ENCODE measurements at places on chromosomes 5 and 9. TPM values are rescaled to one million over a fixed set of nuclear protein-coding genes. Genes with fewer than 3 reads are reported as not detected.

GRCh38 chr5:98791898-98792580 is 18.6 kb downstream of the RGMB start:
- DNase-seq: no peak

GRCh38 chr5:179623003-179623905 is at the start of gene HNRNPH1:
HNRNPH1 (minus strand) TSS chr5:179623671; CDS start chr5:179623133, 538 bp downstream.
- DNase-seq: peak; percentile 100

DNA sequence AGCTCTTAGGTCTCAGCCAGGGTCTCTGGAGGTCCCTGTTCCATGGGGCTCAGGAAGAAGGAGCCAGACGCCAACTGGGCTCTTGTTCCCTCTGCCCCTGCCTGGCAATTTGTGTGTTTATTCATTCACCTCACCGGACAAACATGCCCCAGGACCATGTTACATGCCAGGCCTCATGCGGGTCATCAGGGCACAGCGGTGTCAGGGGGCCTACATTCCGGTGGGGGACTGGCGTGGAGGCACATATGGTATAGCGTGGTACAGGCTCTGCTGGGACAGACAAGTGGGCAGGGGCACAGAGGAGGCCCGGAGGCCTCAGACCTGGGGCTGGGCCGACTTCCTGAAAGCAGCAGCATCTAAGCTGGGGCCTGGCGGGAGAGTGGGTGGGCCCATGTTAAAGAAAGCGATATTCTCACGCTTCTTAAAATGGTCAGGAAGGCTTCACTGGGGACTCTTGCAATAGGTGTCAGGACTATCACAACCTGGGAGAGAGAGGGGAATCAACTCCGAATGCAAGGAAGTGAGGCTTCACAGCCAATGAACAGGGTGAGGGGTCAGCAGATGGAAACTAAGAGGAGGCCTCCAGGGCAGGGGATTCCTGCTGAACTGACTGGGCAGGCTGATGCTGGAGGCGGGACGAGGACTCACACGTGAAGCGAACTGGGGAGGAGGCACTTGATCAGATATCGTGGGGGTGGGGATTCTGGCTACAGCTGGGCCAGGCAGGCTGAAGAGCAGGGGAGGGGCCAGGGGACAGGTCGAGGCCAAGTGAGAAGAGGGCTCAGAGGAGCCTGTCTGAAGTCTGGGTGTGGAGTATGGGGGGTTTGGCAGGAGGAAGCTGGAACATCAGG is 41.9 kb downstream of the NCS1 start:
- no peak for DNase-seq

DNA sequence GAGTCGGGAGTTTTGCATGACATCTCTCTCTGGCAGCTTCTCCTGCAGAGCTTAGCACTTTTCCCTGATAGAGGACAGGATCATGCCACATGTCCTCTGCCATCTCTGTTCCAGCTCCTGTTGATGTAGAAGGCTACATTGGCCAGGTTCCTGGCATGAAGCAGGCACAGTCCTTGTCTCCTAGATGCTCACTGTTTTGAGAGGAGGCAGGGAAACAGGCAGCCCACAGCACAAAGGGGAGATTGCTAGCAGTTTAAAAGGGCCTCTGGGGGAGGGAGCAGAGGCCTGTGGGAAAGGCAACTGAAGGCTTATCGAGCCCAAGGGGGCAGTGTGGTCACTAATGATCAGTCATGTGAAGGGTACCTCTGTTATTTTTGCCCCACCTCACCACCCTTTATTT is 10.7 kb downstream of the ARHGAP26 start:
- DNase-seq: no peak

DNA sequence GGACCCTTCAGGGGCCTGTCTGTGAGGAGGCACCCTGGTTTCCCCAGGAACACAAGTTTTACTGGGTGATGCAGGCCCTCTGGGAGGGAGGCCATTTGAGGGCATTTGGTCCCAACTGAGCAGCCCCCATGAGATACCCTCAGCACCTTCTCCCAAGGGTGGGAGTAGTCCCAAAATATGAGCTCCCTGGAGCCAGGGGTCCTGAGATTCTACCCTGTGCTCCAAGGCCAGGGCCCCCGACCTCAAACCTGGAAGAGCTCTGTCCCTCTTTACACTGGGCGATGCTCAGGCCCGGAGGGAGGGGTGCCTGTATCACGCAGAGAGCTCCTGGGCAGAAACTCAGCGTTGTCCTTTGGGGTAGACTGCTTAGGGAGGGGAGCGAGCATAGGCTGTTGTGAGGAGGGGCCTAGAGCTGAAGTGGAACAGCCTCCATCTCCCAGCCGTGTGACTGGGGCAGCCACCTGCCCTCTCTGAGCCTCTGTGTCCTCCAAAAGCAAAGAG is 64.0 kb upstream of the SYNPO start:
- no peak for DNase-seq

- DNase-seq: no peak
These were observed 268.8 kb upstream of the RFX3 start for GRCh38 chr9:3794635-3795034.

GRCh38 chr9:82722561-82722960 is 340.4 kb downstream of the RASEF start:
- DNase-seq: no peak

- DNase-seq: no peak
These were observed 33.8 kb upstream of the TXNDC8 start for GRCh38 chr9:110371411-110372007.

DNA sequence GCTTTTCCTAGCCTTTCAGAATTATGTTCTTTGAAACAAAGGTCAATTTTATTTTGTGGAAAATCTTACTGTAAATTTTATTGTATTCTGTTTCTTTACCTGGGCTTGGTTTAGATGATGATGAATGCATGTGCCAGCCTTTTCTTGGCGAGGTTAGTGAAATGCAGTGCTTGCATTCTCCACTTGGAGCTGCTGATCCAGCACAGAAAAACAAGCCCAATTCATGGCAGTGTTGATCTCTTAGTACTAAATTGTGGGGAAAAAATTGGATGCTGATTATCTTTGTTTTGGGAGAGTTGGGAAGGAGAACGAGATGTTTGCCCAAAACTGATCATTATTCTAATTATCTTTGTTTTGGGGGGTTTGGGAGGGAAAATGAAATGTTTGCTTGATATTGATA is 3.7 kb downstream of the HABP4 start:
- DNase-seq: peak; percentile 81

DNA sequence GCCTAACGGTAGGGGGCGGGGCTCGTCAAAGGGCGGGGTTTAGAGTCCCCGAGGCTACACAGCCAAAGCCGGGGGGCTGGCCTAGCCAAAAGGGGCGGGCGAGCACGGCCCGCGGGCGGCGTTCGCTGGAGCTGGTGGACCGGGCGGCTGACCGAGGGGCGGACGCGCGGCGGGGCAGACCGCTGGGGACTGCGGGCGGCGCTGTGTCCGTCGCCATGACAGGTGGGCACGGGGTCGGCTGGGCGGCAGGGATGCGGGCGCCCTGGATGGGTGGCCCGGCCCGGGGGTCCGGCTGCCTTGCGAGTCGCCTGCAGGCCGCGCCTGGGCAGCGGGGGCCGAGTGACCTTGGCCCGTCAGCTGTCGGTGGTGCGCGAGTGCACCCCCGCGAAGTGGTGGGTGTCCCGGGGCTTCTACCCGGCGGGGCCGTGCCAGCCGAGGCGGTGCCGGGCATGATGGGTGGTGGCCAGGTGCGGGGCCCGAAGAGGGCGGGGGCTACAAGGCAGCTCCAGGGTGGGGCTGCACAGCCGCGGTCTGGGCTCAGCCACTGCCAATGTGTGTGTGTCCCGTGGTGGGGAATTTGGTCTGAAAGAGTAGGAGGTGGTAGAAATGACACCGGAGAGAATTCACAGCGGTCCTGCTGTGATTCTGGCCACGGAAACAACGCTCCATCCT is at the start of gene CARD19:
Gene CARD19, plus strand, starts transcription at position 87 of the 672 bp plus-strand sequence. Its CDS starts 129 bp downstream, at position 216.
- no peak for DNase-seq

GRCh38 chr5:83256091-83256780 is 178.9 kb downstream of the XRCC4 start:
- DNase-seq: no peak

GRCh38 chr9:1018121-1018520 is 32.0 kb upstream of the DMRT2 start:
- DNase-seq: no peak

GRCh38 chr5:44807269-44807668 is 1.5 kb upstream of the MRPS30 start:
- DNase-seq: no peak

Gene TRIO
- 175 TPM for total RNA-seq

Gene NUTM2G
- total RNA-seq: not detected

Gene SLC1A3
- total RNA-seq: 456 TPM

Gene CCNO
- 2.3 TPM for total RNA-seq

Gene IFNK
- not detected for total RNA-seq

Gene PITX1
- not detected for total RNA-seq

Measured in spinal cord (tissue), 10 donors.